NAMALWA (cell line): ENCODE measurements at places on chromosomes 11 and 22.

- no peak for DNase-seq
These were observed 61.6 kb upstream of the KCNQ1OT1 start for GRCh38 chr11:2761131-2762030.

- no peak for DNase-seq
These were observed 129.7 kb downstream of the ARHGAP42 start for GRCh38 chr11:100816823-100817222.

DNA sequence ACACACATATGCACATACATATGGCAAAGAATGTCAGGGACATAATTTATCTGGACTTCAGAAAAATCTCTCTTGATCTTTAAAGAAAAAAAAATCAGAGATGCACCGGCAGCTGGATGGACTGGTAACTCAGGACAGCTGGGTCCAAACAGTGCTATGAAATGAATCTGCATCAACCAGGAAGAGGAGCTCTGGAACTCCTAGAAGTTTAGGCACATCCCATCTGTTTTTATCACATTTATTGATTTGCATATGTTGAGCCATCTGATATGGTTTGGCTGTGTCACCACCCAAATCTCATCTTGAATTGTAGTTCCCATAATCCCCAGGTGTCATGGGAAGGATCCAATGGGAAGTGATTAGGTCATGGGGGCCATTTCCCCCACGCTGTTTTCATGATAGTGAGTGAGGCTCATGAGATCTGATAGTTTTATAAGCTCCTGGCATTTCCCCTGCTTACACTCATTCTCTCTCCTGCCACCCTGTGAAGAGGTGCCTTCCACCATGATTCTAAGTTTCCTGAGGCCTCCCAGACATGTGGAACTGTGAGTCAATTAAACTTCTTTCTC is 87.7 kb upstream of the AKIP1 start:
- no peak for DNase-seq

- no peak for DNase-seq
These were observed 590 bp downstream of the COMMD9 start for GRCh38 chr11:36288442-36289225.

DNA sequence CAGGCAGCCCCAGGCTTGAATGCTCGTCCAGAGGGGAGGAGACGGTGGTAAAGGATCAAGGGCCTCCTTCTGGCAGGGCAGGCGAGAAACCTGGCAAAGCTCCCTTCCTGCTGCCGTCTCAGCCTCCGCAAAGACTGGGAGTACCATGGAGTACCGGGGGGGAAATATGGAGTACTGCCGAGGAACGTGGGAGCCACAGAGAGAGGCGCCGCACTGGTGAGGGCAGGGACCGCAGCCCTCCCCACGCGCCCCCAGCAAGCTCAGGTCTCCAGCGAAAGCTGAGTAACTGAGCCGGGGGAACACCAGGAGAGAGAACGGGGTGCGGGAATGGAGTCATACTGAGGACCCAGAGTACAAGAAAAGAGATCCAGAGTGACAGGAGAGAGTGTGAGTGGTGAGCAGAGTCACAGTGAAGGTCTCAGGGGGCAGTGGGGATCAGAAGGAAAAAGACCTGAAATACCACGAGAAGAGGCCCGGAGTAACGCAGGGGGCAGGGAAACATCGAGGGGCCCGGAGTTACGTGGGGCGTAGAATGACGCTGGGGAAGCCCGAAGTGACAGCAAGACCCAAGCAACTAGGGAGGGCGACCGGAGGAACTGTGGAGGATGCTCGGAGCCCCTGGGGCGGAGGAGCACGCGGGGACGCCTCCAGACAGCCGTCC is 740 bp downstream of the EML3 start:
- peak; percentile 78 for DNase-seq

DNA sequence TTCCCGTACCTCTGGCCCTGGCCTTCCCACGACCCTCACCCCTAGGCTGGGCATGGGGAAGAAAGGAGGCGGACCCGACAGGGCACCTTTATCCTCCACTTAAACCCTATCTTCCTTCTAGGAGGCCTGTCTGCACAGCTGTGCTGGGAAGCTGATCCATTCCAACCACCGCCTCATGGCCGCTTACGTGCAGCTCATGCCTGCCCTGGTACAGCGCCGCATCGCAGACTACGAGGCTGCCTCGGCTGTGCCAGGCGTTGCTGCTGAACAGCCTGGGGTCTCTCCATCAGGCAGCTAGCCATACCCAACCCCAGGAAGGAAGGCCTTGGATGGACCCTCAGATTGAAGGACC is 599 bp downstream of the TIMM10B start:
- DNase-seq: no peak

DNA sequence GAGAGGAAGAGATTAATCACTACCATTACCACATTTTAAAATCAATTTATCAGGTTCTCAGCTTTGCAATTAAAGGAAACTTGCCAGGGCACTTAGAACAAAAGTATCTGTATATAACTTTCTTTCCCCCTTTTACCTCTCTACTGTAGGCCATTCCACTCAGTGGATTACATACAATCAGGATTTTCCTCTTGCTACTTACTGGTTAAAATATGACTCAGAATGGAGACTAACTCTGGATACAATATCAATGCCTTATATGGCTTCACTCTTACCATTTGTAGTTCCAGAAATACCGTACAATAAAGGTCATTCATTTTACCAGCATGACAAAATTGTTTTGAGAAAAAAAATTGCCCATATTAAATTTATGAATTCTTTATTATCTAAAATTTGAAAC is 706.8 kb downstream of the KCNA4 start:
- DNase-seq: no peak

- peak; percentile 58 for DNase-seq
These were observed 30.7 kb downstream of the PPP2R1B start for GRCh38 chr11:111735262-111736116.

DNA sequence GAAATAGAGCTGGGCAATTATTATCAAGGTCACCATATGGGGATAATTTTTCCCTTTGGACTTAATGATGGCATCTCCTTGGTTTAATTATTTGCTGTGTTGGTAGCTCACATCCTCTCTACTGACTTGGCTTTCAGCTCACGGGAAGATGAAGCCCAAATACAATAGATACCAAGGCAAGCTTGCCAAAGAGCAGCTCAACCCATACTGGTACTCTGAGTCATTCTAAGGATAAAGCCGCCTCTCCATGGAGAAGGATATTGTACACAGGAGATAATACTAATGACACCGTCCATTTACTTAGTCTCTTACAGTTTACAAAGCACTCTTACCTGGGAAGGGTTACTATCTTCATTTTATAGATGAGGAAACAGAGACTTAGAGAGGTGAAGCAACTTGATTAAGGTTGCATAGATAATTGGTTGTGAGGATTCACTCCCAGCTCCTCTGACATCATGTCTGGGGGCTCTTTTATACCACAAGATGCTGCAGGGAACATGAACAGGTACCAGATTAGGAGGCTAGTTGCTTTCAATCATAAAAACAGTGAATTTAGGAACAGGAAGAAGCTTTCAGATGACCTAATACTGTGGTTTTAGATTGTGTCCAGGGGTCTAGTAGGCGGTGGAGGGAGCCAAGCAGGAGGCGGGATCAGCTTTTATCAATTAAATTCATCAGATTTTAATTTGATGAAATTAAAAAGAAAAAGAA is 48.3 kb upstream of the PICALM start:
- no peak for DNase-seq
